ENCODE measurements at places on chromosomes 12 and 14.
A peak's percentile ranks its signal among the peaks of the same experiment; 100 is the strongest.

- DNase-seq, result no peak
Measured at GRCh38 chr14:102988054-102988453, 65.6 kb downstream of the AMN start.

- no peak for DNase-seq
Measured at GRCh38 chr12:64670019-64670418, 59.7 kb downstream of the RASSF3 start.

DNA sequence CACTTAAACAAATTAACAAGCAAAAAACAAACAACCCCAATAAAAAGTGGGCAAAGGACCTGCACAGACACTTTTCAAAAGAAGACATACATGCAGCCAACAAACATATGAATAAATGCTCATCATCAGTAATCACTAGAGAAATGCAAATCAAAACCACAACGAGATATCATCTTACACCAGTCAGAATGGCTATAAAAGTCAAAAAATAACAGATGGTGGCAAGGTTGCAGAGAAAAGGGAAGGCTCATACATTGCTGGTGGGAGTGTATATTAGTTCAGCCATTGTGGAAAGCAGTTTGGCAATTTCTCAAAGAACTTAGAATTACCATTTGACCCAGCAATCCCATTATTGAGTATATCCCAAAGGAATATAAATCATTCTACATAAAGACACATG lies 34.6 kb upstream of the NT5DC3 start:
- DNase-seq, result no peak

DNA sequence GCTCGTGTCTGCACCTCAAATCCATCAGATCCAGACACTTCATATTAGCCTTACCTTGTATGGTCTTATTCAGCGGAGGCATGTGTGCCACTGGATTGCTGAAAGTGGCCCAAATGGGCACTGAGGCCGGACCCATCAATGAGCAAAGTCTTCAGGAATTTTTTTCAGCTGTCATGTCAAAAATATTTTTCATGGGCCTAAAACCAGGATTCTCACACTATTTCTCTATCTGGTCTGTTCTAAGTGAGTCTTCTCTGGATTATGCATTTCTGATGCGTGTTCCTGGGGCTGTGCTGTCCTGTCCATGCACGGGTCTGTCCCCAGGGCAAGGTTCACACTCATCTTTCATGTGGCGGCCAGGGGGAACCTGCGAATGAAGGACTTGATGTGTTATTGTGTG lies 94.6 kb downstream of the KCNA5 start:
- DNase-seq, result no peak

GRCh38 chr12:46222636-46223035 lies 46.2 kb downstream of the SLC38A1 start:
- no peak for DNase-seq

- DNase-seq, result no peak
Measured at GRCh38 chr12:80045594-80045993, 53.7 kb upstream of the OTOGL start.

GRCh38 chr12:13851828-13852227 lies 129.6 kb downstream of the GRIN2B start:
- peak; percentile 80 for DNase-seq

GRCh38 chr14:54362759-54363437 lies 33.9 kb upstream of the CDKN3 start:
- DNase-seq, result no peak

- DNase-seq, result no peak
Measured at GRCh38 chr12:109763201-109763841, 49.7 kb downstream of the FAM222A start.

DNA sequence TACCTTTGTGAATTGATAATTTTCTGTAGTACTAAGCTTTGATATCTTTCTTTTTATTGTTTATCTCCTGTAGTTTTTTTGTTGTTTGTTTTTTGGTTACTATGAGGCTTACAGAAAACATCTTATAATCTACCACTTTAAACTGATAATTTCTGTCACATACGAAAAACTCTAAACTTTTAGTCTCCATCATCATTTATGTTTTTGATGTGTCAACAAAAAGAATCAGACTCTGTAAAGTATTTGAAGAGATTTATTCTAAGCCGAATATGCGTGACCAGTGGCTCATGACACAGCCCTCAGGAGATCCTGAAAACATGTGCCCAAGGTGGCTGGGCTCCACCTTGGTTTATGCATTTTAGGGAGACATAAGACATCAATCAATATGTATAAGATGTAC lies 167.1 kb upstream of the ARHGAP5 start:
- DNase-seq, result no peak

DNA sequence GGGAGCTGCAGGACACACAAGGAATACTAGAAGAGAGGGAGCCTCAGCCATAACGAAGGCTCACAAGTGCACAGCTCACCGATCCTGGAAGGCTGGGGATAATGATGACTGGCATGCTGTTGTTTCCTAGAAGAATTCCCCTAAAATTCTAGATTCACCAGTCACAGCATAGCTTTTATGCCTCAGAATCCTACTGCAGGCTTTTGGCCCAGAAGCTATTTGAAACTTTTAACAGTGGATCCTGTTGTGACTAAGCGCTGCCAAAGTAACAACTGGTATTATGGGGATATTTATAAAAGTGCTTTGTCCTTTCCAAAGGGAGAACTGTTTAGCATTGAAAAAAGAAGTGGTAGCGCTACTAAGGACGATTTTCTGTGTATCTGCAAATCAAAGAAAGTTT lies 214.1 kb upstream of the PELI2 start:
- no peak for DNase-seq

GRCh38 chr14:74566174-74567141 lies 45.6 kb downstream of the LTBP2 start:
- DNase-seq, result no peak

DNA sequence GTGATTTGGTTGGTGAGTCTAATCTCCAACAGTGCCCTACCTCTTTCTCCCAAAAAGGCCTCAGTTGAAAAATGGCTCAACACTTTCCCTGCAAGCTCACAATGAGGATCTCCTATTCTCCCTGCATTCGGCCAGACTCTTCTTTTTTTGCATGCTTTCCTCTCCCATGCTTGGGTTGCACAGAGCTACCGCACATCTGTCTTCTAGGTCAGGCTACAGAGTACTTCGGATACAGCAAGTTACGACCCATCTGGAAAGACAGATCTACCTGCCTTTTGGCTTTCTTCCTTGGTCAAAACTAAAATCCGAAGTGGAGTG lies 305 bp upstream of the SLC16A7 start:
- no peak for DNase-seq

- no peak for DNase-seq
Measured at GRCh38 chr14:88228522-88229236, 94.4 kb downstream of the KCNK10 start.

- no peak for DNase-seq
Measured at GRCh38 chr12:92408072-92408900, 262.6 kb upstream of the BTG1 start.

DNA sequence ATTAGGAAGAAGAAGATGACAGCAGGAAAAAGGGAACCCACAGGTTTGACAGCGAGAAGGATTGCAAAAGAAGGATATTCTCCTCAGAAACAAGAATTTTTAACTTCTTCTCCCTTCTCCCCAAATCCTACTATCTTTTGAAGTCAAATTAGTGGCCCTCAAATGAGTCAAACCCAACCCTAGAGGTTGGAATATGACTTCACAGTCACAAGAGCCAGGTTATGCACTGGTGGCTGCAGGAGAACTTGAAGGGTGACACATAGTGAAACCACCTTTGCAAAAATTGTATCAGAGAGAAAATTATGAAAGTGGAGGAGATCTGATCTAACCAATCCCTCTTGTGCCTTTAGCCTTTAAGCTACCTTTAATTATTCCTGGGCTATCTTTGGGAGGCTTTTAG lies 386.2 kb upstream of the CCDC196 start:
- no peak for DNase-seq

DNA sequence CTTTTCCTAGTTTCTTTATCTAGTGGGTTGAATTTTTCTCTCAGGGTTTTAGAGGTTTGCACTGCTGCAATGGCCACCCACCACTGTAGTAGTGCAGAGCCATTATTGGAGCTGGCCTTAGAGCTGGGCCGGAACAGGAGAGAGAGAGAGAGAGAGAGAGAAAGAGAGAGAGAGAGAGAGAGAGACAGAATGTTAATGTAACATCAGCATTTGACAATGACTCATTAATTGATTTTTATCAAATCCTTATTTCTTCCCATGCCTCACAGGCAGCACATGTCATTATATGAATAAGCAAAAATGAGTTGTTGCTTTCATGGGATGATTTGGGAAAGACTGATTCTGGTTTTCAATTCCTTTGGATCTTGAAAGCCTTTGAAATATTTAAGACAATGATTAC lies 76.3 kb upstream of the PPP4R3A start:
- no peak for DNase-seq

- DNase-seq, result no peak
Measured at GRCh38 chr12:46773586-46774321, 52.0 kb downstream of the SLC38A4 start.

DNA sequence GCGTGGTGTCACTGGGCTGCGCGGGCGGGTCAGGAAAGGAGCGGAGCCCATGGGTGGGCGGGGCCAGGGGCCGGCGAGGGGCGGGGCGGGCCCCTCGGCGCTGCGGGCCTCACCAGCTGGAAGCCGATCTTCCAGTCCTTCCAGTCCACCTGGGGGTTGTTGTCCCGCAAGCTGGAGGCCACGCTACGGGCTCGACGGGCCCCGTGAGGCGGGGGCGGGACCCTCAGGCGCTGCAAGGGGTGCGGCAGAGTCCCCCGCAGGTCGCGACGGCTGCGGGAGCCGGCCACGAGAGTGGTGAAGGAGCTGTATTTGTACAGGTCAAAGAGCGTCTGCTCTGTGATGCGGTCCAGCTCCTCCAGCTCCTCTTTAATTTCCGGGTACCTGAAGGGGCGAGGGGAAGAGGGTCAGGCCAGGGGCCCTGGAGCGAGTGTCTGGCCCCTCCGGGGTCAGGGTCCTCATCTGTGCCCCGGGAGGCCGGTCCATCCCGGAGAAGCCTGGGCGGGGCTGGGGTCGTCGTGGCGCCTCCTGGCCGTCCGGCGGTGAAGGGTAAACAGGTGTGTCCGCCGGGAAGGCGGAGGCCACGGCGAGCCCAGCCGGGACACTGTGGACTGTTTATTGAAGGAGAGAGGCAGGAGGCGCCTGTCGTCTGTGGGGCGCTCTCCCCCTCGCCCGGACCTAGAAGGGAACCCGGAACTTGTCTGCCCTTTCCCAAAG lies 11.9 kb downstream of the SCNN1A start:
- DNase-seq, result no peak

DNA sequence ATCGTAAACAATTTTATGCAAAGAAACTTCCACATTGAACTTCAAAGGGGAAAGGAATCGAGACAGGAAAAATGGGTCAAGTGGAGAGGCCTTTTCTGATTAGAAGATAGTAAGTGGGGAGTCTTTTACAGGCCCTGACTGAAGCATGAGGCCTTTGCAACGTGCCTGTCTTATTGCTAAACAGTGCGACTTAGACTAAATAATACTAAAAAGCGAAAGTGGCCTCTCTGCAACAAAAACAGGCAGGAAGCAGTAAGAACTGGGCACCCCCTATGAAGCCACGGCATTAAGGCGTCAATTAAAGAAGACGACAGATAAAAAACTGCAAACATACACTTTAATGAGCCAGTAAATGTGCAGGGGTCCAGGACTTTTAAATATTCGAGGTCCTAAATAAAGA lies 283.4 kb upstream of the GRIP1 start:
- DNase-seq, result no peak

DNA sequence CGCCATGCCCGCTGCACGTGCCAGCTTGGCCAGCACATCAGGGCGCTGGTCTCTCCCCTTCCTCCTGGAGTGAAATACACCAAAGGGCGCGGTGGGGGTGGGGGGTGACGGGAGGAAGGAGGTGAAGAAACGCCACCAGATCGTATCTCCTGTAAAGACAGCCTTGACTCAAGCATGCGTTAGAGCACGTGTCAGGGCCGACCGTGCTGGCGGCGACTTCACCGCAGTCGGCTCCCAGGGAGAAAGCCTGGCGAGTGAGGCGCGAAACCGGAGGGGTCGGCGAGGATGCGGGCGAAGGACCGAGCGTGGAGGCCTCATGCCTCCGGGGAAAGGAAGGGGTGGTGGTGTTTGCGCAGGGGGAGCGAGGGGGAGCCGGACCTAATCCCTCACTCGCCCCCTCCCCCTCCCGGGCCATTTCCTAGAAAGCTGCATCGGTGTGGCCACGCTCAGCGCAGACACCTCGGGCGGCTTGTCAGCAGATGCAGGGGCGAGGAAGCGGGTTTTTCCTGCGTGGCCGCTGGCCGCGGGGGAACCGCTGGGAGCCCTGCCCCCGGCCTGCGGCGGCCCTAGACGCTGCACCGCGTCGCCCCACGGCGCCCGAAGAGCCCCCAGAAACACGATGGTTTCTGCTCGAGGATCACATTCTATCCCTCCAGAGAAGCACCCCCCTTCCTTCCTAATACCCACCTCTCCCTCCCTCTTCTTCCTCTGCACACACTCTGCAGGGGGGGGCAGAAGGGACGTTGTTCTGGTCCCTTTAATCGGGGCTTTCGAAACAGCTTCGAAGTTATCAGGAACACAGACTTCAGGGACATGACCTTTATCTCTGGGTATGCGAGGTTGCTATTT lies 914 bp upstream of the CCND2 start:
- DNase-seq, result peak; percentile 92

- DNase-seq, result no peak
Measured at GRCh38 chr12:54065677-54066076, 12.0 kb downstream of the HOXC4 start.

- no peak for DNase-seq
Measured at GRCh38 chr14:100484531-100485267, 102.5 kb downstream of the BEGAIN start.

DNA sequence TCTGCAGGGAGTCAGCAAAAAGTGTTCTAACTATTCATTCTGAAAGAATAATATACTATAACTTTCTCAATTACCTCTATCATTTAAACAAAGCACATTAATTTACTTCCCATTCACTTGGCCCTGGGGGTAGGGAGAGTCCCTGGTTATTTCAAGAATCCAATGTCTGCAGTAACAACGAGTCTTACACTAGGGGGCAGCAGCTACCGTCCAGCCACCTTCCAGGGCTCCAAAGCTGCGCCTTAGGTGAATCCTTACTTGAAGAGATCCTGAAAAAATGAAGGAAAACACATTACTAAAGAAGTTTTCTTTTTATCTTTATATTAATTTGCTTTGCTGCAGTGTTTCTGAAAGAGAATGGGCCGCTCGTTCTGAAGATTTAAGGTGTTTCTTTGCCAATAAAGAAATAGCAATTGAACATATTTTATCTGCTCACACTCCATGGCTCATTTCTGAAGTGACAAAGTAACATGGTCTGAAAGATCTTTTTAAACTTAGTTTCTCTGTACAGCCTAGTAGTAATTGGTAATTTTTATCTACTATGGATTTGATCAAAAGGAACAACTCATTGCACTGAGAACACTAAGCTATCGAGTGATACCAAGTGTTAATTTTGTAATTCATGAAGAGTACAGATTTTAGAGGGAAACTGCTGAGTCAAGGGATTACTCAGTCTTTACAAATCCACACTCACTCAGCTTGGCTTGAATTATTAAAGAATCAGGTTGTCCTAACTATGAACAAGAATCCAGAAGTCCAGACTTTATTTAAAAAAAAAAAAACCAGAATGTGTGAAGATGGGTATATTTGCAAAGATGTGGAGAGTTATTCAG lies 27.6 kb downstream of the BHLHE41 start:
- DNase-seq, result peak; percentile 93
